ENCODE measurements at places on chromosomes 12 and 14.

DNA sequence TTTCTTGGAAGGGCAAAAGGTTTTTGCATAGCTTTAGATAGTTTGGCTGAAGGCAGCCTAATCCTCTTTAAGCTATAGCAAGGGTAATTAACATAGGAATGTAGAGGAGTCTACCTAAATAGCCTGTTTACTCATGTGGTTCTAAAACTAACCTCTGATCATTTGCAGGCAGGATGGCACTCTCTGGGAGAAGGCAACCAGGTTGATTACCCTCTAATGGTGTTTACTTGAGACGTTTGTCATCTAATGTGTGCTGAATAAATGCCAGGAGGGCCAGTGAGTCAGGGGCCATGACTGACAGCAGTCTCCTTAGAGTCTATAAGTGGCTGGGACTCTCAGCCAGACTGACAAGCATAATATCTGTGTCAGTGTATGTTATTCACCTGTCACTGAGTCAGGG lies 286.4 kb downstream of the PCNX1 start:
- DNase-seq = no peak

DNA sequence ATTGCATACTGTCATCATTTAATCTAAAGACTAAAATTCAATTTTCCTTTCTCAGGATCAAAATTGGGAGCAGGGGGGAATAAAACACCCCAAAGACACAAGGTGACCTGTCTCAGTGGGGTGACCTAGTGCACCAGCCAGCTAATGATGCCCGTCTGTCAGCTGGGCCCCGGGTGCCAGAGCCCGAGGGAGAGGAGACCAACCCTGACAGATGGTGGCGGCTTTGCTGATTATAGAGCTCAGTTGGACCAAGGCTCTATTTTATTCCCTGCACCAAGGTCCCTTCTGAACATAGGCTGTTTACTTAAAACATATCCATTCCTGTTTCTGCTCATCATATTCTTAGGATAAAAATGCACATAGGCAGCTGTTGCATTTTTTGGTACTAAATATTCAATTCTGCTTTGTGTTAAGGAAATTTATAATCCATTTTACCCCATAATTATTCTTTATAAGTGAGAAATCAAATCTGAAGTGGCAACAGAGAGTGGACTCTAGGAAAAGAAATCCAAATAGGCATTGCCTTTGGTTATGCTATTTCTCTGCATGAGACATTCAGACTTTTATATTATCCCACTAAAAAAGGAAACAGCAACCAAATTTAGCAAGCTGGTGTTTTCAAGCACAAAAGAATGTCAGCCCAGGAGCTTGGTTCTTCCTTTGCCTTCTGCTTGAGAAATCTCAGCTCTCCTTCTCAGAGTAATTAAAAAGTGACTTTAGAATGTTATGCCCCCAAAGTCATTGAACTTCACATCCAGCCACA lies 96.8 kb upstream of the IFNG-AS1 start:
- no peak for DNase-seq

DNA sequence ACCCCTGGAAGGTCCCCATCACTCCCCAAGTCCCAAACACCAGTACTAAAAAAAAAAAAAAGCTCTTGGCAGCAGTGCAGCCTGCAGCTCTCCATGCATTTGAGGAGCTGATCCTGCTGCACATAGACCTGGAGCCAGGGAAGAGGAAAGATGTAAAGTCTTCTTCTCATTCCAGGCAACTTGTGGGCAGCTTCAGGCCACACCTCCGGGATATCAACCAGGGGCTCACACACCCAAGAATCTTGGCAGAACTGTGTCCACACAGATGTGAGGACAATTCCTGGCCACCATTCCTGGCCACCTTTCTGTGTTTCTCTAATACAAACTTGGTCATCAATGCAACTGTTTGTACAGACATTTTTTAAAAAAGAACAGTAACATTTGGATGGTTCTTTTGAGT lies 72.7 kb downstream of the TMEM132C start:
- no peak for DNase-seq

DNA sequence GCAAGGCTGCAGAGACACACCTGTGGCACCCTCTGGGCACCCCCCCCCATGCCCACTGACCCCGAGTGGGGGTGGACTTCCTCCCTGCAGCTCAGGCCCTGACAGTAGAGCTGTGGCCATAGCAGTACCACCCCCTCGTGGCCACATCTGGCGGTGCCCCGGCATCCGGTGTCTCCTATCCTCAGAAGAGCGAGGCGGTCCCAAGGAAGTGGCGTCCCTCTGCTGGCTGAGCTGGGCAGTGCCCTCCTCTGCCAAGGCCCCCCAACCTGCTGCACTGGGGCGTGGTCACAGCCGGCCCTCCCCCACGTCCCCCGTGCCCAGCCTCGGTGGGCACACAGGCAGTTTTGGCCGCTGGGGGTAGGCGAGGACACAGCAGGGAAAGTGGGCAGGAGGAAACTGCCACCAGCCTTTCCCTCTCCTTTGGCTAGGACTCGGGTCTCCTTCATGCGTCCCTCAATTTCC lies 6.0 kb upstream of the SLC6A12 start:
- peak; percentile 85 for DNase-seq

DNA sequence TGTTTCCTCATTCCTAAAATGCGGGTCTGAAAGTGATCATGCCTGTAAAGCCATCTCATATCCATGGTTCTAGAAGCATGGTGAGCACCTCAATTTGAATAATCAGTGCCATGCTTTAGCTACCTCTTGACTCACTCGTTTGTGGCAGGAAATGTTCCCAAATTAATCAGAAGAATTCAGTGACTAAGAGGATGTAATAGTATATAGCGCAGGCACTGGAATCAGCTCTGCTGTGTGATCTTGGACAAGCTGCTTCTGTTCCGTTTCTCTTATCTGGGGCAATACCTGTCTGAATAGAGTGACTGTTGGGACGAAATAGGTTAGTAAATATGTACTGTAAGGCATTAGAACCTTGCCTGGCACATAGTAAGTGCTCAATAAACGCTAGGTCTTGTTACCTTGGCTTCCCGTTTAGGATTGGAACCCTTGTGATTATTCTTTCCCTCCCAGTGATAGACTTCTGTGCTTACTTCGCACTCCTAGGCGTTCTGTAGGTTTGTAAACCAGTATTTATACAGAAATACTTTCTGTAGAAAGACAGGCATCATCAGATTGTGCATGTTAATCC lies 820 bp upstream of the SMAGP start:
- no peak for DNase-seq

- DNase-seq = peak; percentile 58
Measured at GRCh38 chr12:6708960-6709394, 8.4 kb upstream of the PIANP start.

- no peak for DNase-seq
Measured at GRCh38 chr14:89143595-89143994, 273.4 kb downstream of the FOXN3 start.

DNA sequence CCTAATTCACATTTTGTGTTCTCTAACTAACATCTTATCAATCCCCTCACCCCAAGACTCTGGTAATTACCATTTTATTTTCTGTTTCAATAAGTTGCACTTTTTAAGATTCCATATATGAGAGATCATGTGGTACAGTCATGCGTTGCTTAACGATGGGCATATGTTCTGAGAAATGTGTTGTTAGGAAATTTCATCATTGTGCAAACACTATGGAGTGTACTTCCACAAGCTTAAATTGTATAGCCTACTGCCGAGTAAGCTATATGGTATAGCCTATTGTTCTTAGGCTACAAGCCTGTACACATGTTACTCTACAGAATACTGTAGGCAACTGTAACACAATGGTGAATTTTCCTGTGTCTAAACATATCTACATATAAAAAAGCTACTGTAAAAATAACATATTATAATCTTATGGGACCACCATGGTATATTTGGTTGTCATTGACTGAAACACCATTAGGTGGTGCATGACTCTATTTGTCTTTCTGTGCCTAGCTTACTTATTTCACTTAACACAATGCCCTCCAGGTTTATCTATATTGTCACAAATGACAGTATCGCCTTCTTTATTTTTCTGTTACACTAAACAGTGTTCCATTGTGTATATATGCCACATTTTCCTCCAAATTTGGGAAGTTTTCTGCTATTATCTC lies 473.4 kb upstream of the LMO3 start:
- no peak for DNase-seq

- no peak for DNase-seq
Measured at GRCh38 chr14:74015963-74016362, 3.1 kb downstream of the ENTPD5 start.

DNA sequence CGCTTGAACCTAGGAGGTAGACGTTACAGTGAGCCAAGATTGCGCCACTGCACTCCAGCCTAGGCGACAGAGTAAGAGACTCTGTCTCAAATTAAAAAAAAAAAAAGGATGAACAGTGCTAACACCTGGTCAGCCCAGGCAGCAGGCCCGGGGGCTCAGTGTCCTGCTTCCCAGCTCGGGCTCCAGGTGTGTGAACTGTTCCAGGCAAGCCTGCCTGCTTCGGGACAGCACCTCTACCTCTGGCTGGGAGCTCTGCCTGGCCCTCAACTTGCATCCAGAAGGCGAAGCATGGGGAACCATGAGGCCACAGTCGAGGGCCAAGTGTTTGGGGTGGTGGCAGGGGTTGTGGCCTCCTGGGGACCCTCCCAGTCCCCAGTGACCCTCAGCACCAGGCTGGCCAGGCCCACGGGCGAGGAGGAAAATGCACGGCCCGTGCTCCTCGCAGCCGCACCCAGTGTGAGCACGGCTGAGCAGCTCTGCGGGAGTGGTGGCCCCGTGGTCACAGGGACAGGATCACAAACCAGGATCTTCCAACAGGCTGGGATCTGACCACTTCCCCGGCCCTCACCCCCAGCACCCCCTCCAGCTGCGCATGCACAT lies 15.5 kb downstream of the CDCA4 start:
- no peak for DNase-seq

DNA sequence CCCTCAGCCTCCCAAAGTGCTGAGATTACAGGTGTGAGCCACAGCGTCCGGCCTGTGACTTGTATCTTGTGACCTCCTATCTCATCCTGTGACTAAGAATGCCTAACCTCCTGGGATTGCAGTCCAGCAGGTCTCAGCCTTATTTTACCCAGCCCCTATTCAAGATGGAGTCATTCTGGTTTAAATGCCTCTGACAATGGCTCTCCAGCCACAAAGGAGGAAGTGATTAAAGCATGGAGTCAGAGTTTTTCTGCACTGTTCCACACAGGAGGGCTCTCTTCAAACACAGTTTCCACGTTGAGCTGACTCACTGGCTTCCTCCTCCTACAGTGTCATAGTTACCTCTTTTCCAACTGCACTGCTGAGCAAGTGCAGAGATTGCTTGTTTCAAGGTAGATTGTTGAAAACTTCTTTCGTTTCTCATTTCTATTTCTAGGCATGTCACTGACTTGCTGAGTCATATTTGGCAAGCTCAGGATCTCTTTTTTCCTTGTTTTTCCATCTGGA lies 383.8 kb downstream of the PCNX1 start:
- DNase-seq = peak; percentile 59

DNA sequence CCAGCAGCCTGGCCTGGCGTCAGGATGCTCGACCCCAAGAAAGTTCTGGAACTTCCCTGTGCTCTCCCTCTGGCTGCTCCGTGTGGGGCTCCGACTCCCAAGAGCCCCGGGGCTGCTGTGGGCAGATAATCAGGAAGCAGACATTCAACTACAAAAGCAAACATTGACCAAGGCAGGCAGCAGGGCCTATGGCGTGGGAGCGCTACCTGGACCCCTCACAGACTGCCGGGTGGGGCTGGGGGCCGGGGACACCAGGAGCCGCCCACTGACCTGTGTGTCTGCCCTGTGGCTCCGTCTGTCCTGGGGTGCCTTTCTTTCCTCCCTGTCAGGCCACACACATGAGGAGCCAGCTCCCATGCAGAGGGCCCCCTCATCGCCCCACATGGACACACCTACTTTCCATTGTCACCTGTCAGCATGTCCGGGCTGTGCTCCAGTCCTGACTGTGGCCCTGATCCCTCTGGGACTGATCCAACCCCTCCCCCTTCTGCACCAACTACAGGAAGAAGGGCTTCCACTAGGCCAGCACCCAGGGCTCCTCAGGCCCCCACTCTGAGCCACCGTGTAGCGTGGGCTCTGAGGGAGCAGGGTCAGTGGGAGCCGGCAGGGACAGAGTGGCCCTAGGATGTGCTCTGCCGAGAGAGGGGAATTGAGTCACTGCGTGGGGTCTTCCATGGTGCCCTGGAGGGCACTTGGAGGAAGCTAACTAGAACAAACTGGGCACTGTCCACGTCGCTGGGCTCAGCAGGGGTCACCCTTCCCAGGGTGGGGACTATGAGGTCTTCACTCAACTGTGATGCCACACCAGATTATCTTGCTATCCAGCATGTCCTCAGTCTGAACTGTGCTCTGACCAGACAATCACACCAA lies 215.4 kb upstream of the C14orf180 start:
- DNase-seq = no peak

DNA sequence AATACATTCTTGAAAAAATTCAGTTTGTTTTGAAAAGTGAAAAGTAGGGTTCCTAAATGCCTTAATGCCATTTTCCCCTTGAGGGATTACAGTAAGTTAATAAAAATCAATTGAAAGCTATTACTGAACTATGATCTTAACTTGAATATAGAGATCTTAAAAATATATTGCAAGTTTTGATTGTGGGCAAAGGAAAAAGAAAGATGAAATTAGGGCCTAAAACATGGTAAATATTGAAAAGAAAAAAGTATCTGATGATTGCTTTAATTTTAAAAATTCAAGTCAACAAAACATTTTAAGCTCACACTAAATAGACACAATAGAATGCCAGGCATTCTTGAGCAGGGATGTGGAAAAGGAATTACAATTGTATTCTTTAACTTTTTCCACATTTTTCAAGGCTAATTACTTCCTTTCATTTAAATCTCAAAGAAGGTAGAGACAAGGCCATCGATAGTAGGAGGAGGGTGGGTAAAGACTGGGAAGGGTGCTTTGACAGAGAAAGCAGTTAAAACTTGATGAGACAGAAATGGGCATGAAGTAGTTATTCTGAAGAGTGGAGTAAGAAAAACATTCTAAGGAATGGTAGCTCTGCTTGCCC lies 294.4 kb downstream of the NELL2 start:
- no peak for DNase-seq

- DNase-seq = peak; percentile 71
Measured at GRCh38 chr12:19431407-19432308, 7.6 kb upstream of the AEBP2 start.

GRCh38 chr14:99946652-99947489 lies 118.4 kb upstream of the EVL start:
- DNase-seq = peak; percentile 65

DNA sequence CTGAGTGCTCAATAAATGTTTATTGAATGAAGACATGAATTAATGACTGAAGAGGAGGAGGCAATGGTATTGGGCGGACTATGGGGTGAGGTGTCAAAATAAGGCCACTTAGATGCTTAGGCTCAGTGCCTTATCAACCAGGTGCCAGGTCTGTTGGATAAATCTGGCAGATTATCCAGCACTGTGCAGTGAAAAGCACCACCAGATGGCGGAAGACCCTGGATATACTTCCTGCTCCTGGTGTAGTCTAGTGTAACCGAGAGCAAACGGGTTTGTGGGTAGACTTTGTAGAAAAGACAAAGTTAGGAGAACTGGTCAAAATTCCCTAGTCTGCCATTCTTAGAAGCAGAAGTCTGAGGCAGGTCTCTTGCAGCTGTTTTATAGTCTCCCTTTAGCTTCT lies 306.3 kb downstream of the ATP23 start:
- no peak for DNase-seq

DNA sequence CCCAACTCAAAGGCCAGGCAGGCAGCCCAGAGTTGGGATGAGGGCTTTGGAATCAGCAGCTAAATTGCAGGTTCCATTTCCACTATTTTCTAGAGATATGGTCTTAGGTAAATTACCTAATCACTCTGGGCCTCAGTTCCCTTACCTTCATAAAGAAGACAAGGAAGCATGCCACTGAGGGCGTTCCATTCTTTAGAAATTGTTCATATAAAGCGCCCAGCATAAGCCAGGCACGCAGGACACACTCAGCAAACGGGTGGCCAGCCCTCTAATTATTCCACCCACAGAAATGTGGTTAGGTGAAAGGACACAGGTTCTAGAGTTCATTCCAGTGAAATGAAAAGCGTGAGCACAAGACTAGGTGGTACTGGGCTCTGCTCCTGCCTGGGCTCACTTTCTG lies 87.9 kb upstream of the BCL11B start:
- DNase-seq = no peak

Data from activated T-cell treated with anti-CD3 and anti-CD28 coated beads, Interleukin-2, amount 50 U/mL, for 48 hours (primary cell).